ENCODE measurements at places on chromosomes 12 and 14.

DNA sequence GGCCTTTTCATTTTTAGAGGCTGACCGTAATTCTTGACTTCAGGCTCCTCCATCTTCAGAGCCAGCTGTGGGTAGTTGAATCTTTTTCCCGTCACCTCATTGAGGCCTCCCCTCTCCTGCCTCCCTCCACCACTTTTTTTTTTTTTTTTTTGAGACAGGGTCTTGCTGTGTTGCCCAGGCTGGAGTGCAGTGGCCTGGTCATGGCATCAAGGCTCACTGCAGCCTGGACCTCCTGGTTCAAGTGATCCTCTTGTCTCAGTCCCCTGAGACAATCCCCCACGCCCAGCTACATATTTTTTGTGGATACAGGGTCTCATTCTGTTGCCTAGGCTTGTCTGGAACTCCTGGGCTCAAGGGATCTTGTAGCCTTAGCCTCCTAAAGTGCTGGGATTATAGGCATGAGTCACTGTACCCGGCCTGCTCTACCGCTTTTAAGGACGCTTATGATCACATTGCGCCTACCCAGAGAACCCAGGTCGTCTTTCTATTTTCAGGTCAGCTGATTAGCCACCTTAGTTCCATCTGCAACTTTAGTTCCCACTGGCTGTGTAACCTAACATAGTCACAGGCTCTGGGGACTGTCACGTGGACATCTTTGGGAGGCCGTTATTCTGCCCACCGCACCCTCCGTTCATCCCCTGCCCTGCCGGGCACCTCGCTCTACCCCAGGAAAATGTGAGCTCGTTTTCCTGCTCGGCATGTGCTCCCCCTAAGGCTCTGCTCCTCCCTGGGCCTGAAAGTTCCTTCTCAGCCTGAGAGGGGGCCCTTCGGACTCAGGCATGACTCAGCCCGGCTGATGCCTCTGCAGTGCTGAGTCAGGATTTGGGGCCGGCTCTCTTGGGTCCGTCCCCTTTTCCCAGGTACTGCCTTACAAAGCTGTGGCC, 13.4 kb downstream of the TNFAIP2 start:
- peak; percentile 73 for DNase-seq

DNA sequence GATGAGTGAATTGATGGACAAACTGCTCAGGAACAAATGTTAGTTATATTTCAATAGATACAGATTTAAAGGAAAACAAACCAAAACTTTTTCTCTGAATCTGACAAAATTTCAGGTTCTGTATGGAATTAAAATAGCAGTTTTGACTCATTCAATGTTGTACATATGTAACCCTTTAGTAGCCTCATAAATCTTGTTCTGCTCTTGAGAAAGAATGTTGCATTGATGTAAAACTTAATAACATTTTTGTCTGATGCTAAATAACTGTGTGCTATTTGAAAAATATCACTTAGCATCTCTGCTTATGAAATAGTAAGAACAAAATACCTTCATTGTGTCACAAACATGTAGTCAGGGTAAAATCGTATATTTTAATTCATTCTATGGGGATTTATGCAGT, 168.9 kb upstream of the NOVA1 start:
- no peak for DNase-seq

- DNase-seq: no peak
Observed at GRCh38 chr12:121467638-121468498, 68.0 kb downstream of the RNF34 start.

DNA sequence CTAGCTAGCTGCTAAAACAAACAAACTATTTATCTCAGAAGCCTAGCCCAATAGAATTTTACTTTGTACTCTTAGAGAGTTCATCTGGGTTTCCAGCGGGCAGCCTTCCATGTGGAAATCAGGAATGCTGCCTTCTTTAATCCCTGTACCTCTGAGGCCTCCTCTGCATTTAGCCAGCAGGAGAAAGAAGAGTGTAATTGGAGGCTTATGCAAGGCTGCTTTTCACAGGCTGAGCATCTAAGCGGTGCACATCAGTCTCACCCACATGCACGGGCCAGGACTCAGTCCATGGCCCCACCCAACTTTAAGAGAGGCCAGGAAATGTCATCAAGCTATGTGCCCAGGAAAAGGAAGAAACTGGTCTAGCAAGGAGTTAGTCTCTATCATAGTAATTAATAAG, 14.0 kb upstream of the PTGDR start:
- DNase-seq: peak; percentile 9

DNA sequence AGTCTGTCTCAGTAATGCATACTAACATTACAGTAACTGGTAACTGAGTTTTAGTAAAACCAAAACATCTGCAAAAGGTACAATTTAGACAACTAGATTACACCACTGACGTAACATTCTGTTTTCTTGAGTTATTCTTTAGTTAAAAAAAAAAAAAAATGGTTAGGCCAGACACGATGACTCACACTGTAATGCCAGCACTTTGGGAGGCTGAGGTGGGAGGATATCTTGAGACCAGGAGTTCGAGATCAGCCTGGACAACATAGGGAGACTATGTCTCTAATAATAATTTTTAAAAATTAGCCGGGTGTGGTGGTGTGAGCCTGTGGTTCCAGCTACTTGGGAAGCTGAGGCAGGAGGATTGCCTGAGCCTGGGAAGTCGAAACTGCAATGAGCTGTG, 34.1 kb downstream of the AP5M1 start:
- peak; percentile 18 for DNase-seq

DNA sequence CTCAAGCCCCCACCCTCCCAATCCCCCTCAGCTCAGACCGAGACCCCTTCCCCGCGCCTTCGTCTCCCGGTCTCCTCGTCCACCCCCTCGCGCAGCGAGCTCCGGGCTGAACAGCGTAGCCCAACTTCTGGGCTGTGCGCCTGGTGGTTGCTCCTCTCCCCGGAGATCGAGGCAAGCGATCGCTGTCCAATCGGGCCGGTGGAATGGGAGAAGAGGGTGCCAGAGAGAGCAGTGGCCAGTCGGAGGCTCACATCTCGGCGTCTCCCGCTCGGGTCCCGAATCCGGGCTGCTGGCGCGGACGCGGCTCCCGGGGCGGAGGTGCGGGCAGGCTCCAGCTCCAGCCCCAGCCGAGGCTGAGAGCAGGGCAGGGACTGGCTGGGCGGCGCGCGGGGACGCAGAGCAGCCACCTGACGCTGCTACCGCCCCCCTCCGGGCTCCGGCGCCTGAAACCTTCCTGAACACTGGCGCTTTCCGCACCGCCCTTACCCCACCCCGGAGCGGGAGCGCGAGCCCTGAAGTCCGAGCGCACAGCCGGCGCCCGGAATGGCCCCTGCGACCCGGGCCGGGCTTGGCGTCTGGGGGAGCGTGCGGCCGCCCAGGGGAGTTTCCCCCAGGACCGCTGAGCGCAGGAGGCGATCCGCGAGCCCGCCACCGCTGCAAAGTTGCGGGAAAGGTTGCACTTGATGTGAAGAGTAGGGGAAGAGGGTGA, 508 bp upstream of the KCNH5 start:
- DNase-seq: peak; percentile 29

GRCh38 chr14:34007902-34008301, 57.0 kb upstream of the EGLN3 start:
- DNase-seq: no peak

- DNase-seq: peak; percentile 73
Observed at GRCh38 chr12:127785540-127785939, 481.4 kb upstream of the TMEM132C start.

- DNase-seq: peak; percentile 55
Observed at GRCh38 chr14:64234877-64235651, 59.1 kb downstream of the ESR2 start.

- DNase-seq: no peak
Observed at GRCh38 chr14:58367296-58367695, 28.4 kb upstream of the TOMM20L start.
